ENCODE measurements at places on chromosomes 13 and 19.

DNA sequence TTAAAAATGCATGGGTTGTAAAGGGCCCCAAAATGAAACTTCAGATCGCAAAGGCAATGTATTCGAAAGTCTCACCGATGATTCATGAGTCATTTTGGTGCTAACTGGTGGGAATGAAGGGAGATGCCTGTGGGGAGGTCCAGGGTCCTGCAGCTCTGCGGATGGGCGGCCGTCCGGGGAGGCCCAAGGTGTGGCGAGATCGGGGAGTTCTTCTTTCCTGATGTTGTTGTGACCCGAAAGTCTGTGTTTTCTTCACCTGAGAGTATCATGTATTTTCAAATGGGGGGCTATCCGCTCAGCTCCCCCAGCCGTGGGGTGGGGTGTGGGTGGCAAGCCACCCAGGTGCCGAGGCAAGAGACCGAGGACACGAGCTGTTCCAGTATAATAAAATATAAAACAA is 36.5 kb downstream of the TFDP1 start:
- no peak for DNase-seq

GRCh38 chr13:101144808-101145419 is 271.4 kb downstream of the NALCN start:
- peak; percentile 3 for DNase-seq

- DNase-seq = no peak
These were observed 270.6 kb downstream of the SLITRK6 start for GRCh38 chr13:85528491-85529217.

DNA sequence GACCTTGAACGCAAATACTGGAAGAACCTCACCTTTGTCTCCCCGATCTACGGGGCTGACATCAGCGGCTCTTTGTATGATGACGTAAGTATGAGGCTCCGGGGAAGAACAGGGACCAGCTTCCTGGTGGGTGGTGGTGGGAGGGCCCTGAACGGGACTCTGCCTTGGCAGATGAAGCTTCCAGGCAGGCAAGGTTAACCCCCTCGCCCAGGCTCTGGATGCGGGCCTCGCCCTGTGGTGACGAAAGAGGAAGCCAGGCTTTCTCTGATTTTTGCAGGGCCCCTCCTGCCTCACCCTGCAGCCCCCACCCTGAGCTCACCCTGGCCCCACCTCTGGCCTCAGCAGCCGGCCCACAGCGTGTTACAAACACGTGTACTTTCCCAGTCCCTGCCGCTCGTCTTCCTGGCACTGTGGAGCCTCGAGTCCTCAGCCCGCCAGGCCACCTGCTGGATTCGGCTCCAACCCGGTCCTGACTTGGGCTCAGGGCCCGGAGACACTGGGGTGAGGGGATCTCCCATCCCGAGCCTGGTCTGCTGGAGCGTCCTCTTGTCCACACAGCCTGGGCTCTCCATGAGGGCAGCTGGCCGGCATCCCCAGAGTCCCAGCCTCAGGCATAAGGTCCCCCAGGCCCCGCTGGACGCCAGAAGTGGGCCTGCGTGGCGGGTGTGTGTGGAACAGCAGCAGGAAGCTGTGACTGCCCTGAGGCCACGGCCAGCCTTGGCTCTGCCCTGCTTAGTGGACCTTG is 72.4 kb downstream of the KDM4B start:
- DNase-seq = no peak

DNA sequence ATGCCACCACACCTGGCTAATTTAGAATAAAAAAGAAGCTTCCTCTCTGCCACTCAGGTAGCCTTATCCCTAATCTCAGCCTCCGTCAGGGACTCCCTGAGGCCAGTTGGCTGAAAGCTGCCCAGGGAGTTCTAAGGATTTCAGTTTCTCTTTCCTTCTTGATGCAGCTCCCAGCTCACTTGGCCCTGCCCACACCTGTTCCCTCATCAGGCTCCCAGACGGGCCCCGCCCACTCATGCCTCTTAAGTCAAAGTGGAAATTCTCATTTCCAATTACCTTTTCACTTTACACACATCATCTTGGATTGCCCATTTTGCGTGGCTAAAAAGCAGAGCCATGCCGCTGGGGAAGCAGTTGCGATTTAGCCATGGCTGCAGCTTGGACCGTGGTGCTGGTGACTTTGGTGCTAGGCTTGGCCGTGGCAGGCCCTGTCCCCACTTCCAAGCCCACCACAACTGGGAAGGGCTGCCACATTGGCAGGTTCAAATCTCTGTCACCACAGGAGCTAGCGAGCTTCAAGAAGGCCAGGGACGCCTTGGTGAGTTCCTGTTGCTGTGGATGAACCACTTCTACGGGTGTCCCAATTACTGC is at the start of gene IFNL1:
TSS of gene IFNL1 (plus strand) at position 353 of the 591 bp plus-strand sequence. CDS start at position 368, 15 bp downstream.
- DNase-seq = no peak

DNA sequence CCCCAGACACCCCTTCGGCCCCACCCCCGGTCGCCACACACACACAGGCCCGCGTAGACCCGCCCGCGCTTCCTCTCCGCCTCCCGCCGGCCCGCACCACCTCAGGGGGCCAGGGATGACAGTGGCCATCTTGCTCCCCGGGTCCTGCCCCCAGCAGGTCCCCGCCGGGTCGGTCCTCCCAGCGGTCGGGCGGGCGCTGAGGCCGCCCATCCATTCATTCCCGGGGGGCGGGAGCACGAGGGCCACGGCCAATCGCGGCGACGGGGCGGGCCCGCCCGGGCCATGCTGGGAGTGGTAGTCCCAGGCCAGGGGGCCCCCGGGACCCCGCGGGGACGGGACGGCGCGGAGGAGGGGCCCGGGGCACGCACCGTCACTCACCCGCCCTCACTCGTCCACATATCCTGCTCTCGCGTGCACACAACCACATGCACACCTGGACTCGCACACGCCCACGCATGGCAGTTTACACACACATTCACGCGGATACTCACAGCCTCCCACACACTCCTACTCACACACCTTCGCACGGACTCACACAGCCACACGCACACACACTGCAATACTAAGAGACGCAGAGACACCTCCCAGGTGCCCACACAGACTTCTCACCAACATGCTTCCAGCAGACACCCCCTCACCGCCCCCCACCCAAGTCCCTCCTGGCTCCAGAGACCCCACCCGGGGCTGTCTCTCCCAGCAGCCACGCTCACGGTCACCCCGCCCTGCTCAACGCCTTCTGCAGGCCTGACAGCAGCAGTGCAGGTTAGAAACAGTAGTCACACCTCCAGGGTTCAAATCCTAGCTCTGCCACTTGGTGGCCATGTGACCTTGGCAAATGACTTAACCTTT is at the start of gene DPF1:
TSS of gene DPF1 (minus strand) at position 209 of the 849 bp plus-strand sequence. CDS start at position 129, 80 bp downstream.
- DNase-seq = peak; percentile 42

DNA sequence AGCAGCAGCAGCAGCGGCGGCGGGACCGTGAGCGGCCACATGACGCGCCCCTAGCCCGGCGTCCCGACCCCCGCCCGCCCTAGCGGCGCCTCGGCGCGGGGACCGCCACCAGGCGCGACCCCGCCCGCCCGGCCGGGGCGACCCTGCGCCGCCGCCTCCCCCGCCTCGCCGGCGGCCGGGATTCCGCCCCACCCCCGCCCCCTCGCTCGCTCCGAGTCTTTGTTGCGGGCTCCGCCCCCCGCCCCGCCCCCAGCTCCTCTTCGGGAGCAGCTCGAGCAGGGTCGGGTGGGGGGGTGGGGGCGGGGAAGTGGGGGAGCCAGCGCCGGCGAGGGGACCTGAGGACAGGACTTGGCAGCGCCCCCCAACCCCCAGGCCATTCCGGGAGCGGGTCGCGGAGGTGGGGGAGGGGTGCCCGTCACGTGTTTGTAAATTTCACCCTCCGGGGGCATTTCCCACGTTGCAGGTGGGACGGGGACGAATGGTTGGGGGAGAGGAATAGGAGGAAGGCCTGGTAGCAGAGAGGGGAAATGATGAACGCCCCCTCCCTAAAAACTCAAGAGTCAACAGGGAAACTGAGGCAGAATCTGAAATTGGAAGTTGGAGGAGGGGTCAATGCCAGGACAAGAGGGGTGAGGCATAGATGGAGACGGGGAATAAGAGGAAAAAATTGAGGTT is at the start of gene OLFM2:
TSS of gene OLFM2 (minus strand) at position 190 of the 675 bp plus-strand sequence. CDS start at position 41, 149 bp downstream.
- no peak for DNase-seq

GRCh38 chr19:19405971-19406877 is 749 bp downstream of the GATAD2A start:
- DNase-seq = no peak

Data from stimulated activated CD4-positive, alpha-beta T cell treated with anti-CD3 and anti-CD28 coated beads, Interleukin-2, amount 100 ng/mL, for 48 hours (primary cell).